ENCODE measurements at places on chromosomes 16 and 17. TPM values are rescaled to one million over a fixed set of nuclear protein-coding genes. Genes with fewer than 3 reads are reported as not detected.

APPBP2 gene
- total RNA-seq = 16.8 TPM

SPNS2 gene
- total RNA-seq = 0.15 TPM

SERPINF2 gene
- not detected for total RNA-seq

SLFN12L gene
- total RNA-seq = under 0.01 TPM

XPO6 gene
- 100 TPM for total RNA-seq

TOB1 gene
- total RNA-seq = 5.2 TPM

WFDC1 gene
- 0.59 TPM for total RNA-seq

DNAH9 gene
- total RNA-seq = not detected

STAC2 gene
- not detected for total RNA-seq

TLCD2 gene
- 1.0 TPM for total RNA-seq

CDRT15L2 gene
- total RNA-seq = not detected

OSGIN1 gene
- total RNA-seq = 0.67 TPM

ADAD2 gene
- total RNA-seq = not detected

ZDHHC7 gene
- 67.0 TPM for total RNA-seq

MRPL58 gene
- 95.0 TPM for total RNA-seq

SSTR5 gene
- total RNA-seq = not detected

FA2H gene
- total RNA-seq = not detected

TRPV3 gene
- total RNA-seq = under 0.01 TPM

KRTAP4-5 gene
- not detected for total RNA-seq

THUMPD1 gene
- total RNA-seq = 44.4 TPM

KREMEN2 gene
- 0.15 TPM for total RNA-seq

CRYBA1 gene
- not detected for total RNA-seq

FOXC2 gene
- total RNA-seq = 5.5 TPM

All from bronchus fibroblast of lung (primary cell).